SJSA1 (cell line): ENCODE measurements at places on chromosomes 6 and 20.

GRCh38 chr20:22672191-22672590, 87.8 kb upstream of the FOXA2 start:
- no peak for DNase-seq

GRCh38 chr6:126461045-126461444, 121.1 kb downstream of the CENPW start:
- DNase-seq: no peak

DNA sequence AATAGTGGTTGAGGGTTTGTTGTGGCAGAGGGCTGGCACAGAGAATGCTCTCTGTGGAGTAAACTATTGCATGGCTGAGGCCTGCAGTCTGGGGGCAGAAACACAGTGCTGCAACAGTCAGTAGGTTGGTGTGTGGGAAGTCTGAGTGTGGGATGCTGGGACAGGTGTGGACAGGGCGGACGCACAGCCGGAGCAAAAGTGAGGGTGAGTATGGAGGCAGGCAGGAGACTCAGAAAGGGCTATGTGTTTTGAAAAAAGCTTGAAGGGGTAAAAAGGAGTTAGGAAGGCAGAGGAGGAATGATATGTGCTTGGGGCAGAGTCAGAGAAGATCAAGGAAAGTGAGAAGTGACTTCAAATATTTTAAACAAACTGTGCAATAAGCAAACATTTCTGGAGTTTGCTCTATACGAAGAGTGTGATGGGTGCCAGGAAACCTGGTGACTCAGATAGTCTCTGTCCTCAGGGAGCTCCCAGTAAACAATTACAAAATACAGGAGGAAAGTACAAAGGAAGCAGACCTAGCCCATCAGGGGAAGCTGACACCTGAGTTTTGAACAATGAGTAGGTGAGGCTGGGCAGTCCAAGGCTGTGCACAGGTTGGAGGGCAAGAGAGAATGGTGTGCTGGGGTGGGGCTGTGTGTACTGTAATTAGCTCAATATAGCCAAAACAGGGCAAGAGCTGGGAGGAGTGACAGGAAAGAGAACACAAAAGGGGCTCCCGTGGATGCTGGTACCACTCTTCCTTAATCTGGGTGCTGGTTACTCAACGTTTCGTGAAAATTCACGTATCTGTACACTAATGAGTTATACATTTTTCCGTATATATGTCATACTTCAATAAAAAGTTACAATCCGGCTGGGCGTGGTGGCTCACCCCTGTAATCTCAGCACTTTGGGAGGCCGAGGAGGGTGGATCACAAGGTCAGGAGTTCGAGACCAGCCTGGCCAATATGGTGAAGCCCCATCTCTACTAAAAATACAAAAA, 55.2 kb downstream of the PIGU start:
- peak; percentile 9 for DNase-seq

- no peak for DNase-seq
Observed at GRCh38 chr6:100626721-100627120, 162.0 kb upstream of the SIM1 start.

GRCh38 chr6:6916598-6916997, 191.2 kb upstream of the RREB1 start:
- DNase-seq: no peak

DNA sequence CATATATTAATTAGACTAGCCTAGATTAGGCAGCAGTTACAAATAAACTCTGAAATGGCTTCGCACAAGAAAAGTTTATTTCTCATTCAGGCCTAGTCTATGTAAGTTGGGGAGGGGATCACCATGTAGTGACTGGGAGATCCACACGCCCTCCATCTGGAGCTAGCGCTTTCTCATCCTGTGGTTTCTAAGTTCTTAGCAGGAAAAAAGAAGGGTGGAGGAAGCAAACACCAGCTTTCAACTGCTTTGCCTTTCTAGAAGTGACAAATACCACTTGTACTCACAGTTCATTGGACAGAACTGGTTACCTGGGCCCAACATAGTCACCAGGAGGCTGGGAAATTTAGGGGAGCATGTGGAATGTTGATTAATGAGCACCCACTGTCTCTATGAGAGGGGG, 46.6 kb downstream of the NDUFAF5 start:
- DNase-seq: no peak

- no peak for DNase-seq
Observed at GRCh38 chr20:59777331-59777725, 156.1 kb downstream of the SYCP2 start.

GRCh38 chr6:48222241-48222640, 111.2 kb upstream of the PTCHD4 start:
- no peak for DNase-seq

GRCh38 chr6:39886871-39887270, 47.4 kb downstream of the MOCS1 start:
- DNase-seq: no peak

- DNase-seq: no peak
Observed at GRCh38 chr20:32772046-32772445, 9.9 kb downstream of the DNMT3B start.

GRCh38 chr6:410555-411395, 19.2 kb downstream of the IRF4 start:
- no peak for DNase-seq

- DNase-seq: no peak
Observed at GRCh38 chr6:113873043-113873667, 16.0 kb downstream of the MARCKS start.

- peak; percentile 62 for DNase-seq
Observed at GRCh38 chr6:10478187-10479040, 42.7 kb upstream of the GCNT2 start.
